ENCODE measurements at places on chromosomes 3 and 15.

- DNase-seq: no peak
Measured at GRCh38 chr3:70245746-70246525, 66.5 kb downstream of the MDFIC2 start.

GRCh38 chr15:69939513-69940440 is 157.9 kb downstream of the TLE3 start:
- no peak for DNase-seq

- no peak for DNase-seq
Measured at GRCh38 chr3:12840591-12841148, 695 bp downstream of the RPL32 start.

DNA sequence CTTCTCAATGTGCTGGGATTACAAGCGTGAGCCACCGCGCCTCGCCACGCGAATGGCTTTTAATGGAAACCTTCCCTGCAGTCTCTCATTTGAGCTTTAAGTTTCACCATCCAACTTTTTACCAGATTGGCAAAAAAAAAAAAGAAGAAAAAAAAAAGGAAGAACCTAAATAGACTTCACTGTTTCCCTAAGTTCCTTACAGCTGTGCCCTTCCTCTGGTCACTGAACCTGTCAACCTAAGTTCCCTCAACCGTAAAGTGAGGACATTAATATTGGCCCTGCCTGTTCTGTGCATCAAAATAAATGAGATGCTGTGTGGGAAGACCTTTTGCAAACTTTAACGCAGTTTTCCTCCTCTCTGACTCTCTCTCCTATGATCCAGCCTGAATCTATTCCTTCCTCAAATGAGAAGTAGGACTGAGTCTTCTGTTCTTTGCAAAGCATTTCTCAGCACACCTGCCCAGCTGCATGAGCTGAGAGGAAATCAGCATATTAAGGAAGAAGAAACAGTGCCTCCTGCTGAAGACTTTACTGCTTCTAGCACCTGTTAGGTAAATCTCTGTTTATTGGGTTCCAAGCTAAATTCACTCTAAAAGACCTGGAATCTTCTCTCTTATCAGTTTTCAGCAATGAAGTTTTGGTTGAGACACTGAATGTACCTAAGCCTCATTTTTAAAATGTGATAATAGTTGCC is 99.6 kb upstream of the ETV5 start:
- DNase-seq: no peak

DNA sequence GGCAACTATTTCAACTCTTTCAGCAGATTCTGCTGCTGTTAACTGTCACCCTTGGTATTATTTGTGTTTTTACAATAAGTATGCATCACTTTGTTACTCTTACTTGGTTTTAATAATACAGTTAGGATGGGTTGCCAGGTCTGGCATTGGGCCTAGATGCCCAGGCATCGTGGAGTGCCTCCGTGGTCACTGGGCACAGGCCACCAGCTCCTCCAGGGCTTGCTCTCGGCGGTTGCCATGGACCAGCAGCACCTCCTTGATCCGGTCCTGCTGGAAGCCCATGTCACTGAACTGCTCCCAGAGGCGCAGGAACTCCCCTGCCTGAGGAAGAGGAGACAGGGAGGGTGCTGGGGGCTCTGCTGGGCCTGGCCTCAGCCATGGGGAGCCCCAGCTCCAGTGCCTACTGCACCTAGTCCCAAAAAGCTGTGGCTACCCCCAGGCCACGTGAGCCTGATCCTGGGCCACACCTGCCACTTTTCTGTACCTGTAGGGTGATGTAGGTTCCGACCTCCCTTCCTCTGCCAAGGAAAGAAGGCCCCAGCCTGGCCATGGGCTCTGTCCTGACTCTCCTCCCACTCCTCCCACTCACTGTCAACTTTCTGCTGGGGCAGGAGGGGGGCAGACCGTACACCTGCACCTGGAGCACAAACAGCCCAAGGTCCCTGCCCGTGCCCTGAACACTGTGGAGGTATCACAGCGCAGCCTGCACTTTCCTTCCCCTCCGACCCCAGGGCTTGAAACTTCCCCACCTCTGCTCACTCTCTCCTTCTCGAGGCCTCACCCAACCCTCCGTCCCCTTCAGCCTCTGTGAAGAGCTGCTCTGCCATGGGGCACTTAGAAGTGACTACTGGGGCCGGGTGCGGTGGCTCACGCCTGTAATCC is 16.6 kb downstream of the KBTBD13 start:
- no peak for DNase-seq

DNA sequence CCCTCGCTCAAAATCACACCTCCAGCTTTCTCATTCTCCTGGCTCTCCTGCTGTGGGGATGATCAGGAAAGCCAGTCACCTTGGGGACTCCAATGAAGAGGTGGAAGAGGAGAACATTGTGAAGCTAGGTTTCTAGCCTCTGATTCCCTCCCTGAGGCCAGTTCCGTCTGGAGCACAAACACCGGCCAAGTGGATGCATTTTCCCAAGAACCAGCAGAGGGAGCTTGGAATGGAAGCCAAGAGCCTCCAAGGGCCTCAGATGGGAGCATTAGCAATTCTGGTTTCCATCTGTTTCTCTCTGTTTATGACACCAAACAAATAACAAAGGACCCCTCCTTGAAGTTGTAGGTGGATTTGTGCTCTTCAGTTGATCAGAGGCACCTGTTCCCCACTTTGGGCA is 40.6 kb upstream of the NMNAT3 start:
- DNase-seq: no peak

GRCh38 chr15:92082006-92082843 is 228.7 kb downstream of the SLCO3A1 start:
- peak; percentile 18 for DNase-seq

DNA sequence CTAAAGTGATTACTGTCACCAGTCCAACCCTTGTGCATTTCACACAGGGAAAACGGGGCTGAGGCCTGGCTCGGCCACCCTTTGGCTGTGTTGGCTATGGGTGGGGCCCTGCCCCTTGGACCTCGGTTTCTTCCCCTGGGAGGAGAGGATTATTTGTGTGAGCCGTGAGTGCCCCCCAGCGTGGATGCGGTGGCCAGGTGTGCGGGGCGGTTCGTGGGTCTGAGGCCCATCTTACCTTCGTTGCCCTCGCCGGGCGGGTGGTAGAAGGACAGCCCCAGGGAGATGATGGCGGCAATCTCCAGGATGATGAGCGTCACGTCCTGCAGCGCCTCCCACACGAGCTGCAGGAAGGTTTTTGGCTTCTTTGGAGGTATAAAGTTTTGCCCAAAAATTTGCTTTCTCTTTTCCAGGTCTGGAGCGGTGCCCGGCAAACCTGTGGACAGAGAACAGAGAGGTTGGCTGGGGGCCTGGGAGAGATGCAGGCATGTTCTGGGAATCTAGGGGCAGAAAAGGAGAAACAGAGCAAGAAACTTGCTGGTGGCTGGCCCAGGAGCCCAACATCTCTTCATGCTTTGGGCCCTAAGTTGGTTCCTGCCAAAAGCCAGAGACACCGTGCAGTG is 89.6 kb upstream of the SEC13 start:
- no peak for DNase-seq

DNA sequence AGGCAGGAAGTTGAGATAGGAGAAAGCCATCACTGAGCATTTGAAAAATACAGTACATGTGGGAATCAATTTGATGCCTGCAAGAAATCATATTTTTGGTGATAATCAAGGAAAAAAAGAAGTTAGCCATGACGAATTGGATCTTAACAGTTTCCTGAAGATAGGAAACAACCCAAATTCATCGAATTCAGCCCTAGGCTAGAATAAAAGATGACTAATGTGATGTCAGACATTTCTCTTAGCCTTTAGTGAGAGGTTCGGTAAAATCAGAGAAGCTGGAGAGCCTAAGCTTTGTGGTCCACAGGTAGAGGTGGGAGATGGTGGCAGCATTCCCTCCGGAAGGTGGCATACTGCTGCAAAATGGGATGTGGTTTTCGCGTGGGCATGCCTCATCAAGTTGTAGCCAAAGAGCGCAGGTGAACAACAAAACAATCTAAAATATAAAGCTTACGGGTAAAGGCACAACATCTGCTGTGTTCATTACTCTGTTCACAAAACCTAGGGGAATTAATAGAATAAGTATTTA is 144.1 kb upstream of the ALCAM start:
- DNase-seq: no peak

DNA sequence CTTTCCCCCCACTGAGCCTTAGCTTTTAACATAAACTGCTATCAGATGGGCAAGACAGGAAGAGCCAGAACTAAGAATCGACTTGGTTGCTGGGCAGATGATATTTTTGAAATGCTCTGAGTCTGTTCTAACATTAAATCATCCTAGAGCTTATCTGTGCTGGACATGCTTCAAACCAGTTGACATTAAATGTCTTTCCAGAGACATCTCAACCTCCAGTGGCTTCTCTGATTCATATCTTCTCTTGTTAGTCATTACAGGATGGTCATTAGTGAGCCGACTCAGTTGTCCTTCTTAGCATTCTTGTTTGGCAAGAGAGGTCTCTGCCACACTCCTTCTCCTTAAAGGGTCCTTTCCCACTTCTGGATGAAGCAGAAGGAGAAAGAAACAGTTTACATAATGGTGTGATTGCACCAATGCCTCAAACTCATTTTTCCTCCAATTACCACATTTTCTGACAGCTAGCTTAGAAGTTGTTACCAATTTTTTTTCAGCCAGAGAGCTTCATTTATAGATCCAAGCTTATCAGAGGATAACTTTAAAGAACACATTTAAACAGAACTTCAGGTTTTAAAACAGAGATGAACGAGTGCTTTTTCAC is 21.7 kb upstream of the SYN2 start:
- no peak for DNase-seq

DNA sequence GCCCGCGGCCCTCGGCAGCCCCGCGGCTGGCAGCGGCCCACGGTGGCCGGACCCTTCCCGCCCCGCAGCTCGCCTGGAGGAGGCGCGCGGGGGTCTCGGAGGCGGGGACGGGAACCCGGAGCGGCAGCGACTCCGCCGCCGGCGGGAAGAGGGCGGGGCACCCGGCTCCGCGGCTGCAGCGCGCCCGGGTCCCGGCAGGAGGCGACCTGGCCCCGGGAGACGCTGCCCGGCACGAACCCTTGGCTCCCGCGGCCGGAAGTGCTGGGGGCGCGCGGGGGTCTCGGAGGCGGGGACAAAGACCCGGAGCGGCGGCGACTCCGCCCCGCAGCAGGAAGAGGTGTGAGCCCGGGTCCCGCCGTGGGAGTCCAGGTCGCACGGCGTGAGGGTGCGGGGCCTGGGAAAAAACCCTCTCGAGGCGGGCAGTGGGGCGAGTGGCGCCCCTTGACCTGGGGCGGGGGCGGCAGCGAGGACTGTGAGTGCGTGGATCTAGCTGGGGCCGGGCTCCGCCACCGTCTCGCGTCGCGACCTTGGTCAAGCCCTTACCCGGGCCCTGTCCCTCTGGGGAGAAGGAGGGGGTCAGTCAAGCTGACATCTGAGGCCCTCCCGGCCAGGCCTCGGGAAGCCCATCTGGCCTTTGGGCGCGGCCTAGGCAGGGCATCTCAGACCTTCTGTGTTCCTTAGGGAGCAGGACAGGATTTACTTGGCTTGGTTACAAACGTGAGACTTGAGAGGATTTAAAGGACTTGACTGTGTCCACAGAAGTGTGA is at the start of gene CIB2:
Gene CIB2, minus strand, starts transcription at position 151 of the 767 bp plus-strand sequence. CDS start 230 bp downstream, outside the sequence.
- peak; percentile 77 for DNase-seq

DNA sequence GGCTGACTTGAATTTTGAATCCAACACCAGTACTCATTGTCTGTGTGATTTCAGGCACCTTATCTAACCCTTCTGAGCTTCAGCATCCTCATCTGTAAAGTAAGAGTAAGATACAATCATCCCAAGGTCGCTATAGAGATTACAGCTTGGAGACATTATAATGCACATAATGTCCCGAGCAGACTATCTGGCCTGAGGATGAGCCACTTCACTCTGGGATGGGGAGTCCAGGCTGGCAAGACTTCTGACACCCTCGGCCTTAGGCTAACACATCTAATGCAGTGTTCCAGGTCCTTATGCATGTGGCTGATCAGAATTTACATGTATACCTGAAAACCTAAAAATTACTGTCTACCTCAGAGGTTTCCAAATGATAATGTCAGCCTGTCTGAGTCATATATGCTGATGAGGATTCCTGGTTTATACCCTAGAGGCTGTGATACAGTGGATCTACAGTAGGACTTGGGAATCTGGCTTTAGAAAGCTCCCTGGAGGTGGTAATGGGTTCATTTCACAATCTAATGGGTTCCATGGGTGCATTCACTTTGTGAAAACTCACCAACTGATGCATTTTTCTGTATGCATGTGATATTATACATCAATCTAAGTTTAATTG is 229.0 kb upstream of the SLCO3A1 start:
- DNase-seq: no peak

DNA sequence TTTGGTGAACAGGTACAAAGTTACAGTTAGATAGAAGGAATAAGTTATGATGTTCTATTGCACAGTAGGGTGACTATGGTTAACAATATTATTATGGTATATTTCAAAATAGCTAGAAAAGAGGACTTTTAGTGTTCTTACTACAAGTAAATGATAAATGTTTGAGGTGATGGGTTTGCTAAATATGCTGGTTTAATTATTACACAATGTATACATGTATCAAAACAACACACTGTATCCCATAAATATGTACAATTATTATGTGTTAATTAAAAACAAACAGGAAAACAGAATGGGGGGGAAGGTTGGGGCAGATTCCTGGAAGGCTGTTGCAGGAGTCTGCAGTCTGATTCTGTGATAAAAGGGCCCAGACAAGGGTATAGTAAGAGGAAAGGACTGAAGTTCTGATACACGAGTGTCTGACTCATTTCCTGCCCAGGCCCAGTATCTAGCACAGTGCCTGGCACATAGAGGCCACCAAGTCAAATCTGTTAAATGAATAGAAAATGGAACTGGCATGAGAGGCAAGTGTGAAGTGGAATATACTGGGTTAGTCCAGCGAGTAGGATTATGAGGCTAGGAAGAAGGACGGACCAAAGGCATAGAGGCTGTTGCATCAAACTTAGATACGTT is 7.2 kb upstream of the ENTPD3 start:
- no peak for DNase-seq

GRCh38 chr15:48089702-48090101 is 31.1 kb upstream of the SLC24A5 start:
- DNase-seq: no peak

- DNase-seq: no peak
Measured at GRCh38 chr15:27514526-27514925, 543.5 kb downstream of the GABRG3 start.

Measured in CMK (cell line).